Left renal pelvis (tissue), 4 donors: ENCODE measurements at places on chromosomes 1 and 21.

DNA sequence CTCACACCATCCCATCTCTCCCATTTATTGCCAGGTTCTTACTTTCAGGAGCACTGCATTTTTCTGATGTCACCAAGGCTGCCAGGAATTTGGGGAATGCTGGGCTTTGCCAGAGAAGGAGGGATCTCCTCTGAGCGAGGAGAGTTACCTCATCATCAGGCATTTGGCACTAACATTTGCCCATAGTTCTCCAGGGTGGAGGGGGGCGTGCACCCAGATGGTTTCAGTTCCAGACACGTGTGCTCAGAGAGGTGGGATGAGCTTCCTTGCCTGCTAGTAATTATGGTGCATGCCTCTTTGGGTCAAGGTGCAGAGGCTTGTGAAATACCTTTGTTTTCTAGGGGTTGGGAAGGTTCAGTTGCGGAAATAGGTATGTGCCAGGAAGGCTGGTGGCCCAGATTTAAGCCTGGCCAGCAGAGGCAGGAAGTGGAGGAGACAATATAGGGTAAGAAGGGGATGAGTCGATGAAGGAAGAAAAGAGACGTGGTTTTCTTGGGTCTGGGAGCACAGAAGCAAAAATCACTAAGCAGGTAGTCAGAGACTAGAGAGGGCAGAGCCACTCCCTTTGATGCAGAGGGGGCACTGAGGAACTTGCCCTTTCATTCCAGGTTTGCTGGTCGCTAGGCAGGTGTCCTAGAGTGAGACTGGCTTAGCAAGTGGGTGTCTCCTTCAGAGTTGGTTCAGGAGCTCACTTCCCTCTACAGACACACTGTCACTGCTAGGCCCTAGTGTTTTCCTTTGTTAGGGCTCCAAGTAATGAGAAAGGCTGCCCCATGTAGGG, 7.2 kb downstream of the TUFT1 start:
- no peak for DNase-seq

- DNase-seq, result no peak
Observed at GRCh38 chr1:211599250-211599649, 20.3 kb upstream of the SLC30A1 start.

GRCh38 chr21:45109831-45110492, 35.6 kb downstream of the ADARB1 start:
- no peak for DNase-seq

DNA sequence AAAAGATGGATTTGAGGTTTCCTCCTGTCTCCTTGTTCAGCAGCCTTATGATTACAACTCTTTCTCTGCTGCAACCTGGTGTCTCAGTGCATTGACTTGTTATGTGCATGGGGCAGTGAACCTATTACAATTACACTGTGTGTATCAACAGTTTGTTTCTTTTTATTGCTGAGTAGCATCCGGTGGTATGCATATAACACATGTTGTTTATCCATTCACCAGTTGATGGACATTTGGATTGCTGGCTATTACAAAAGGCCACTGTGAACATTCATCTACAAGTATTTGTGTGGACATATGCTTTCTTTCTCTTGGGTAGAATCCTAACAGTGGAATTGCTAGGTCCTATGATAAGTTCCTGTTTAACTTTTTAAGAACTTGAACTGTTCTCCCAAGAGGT, 65.9 kb downstream of the FMO4 start:
- DNase-seq, result no peak

DNA sequence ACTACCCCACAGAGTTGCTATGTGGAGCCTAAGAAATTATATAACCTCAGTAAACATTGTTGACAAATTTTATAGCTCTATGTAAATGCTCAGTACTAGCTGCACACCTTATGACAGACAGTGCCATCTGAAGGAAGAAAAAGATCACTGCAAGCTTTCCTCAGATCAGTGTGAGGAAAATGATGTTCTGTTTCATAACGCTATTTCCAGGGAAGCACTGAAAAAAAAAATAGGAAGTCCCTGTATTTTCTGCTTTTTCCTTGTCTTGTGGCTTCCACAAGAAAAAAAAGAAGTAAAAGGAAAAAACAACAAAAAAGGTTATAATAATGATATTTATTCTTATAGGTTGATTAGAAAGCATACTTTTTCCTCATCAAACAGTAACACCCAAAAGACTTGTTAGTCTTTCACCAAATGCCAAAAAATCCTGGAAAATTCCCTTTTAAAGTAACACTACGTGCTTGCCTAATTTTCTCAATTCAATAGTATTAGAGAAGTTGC, 23.2 kb downstream of the LYST start:
- no peak for DNase-seq

- DNase-seq, result no peak
Observed at GRCh38 chr1:215282557-215282956, 200.0 kb downstream of the KCNK2 start.

GRCh38 chr1:242784084-242784483, 259.6 kb upstream of the PLD5 start:
- DNase-seq, result no peak
